ENCODE measurements at places on chromosomes 1 and 21. TPM values are rescaled to one million over a fixed set of nuclear protein-coding genes. Genes with fewer than 3 reads are reported as not detected.

The HSD3B1 gene
- total RNA-seq: not detected

The KRTAP7-1 gene
- total RNA-seq: not detected

The SLC1A7 gene
- not detected for total RNA-seq

The LCE3C gene
- not detected for total RNA-seq

The REG4 gene
- total RNA-seq: not detected

The CELA2A gene
- not detected for total RNA-seq

The VANGL2 gene
- 11.5 TPM for total RNA-seq

The SUSD4 gene
- 3.2 TPM for total RNA-seq

The ANKRD34A gene
- 0.50 TPM for total RNA-seq

The SH3BGRL3 gene
- total RNA-seq: 206 TPM

The PDZK1 gene
- total RNA-seq: 3.4 TPM

The CHIT1 gene
- total RNA-seq: not detected

The FAM229A gene
- total RNA-seq: 11.7 TPM

The MYBPH gene
- not detected for total RNA-seq

The HAO2 gene
- total RNA-seq: not detected

The FMO2 gene
- total RNA-seq: not detected

The LRRC47 gene
- total RNA-seq: 34.2 TPM

The ANKRD35 gene
- 1.2 TPM for total RNA-seq

The ADAMTS1 gene
- total RNA-seq: 0.26 TPM

The IFI44 gene
- total RNA-seq: 4.3 TPM

The RNU1-1 gene
- 3,235 TPM for total RNA-seq

The ABCA4 gene
- 20.0 TPM for total RNA-seq

The CC2D1B gene
- 38.8 TPM for total RNA-seq

The C1QB gene
- total RNA-seq: not detected

The EXO1 gene
- 32.1 TPM for total RNA-seq

The PEX11B gene
- 19.7 TPM for total RNA-seq

The MAP1LC3C gene
- total RNA-seq: 1.2 TPM

The LRRC39 gene
- 0.85 TPM for total RNA-seq

The HEYL gene
- 0.17 TPM for total RNA-seq

The DISP3 gene
- not detected for total RNA-seq

The CRYBG2 gene
- 24.6 TPM for total RNA-seq

The MRPL55 gene
- total RNA-seq: 81.0 TPM

The ENAH gene
- total RNA-seq: 167 TPM

The CHODL gene
- 0.53 TPM for total RNA-seq

The SDC3 gene
- 33.7 TPM for total RNA-seq

The INSRR gene
- total RNA-seq: not detected

The TMEM51 gene
- total RNA-seq: 11.7 TPM

The TNNT2 gene
- total RNA-seq: 4.8 TPM

The CCDC24 gene
- total RNA-seq: 47.9 TPM

The DNM3 gene
- total RNA-seq: 1.7 TPM

The LCE2B gene
- not detected for total RNA-seq

The COL6A1 gene
- total RNA-seq: 43.1 TPM

Data from PC-9 (cell line).